ENCODE measurements at places on chromosomes 12 and 14.
A peak's percentile ranks its signal among the peaks of the same experiment; 100 is the strongest.

- no peak for DNase-seq
Observed at GRCh38 chr12:115259968-115260747, 576.2 kb upstream of the TBX3 start.

GRCh38 chr12:1795221-1795784 lies 25.1 kb upstream of the LRTM2 start:
- DNase-seq = no peak

GRCh38 chr12:48334808-48335207 lies 15.9 kb downstream of the ZNF641 start:
- DNase-seq = peak; percentile 40

- DNase-seq = no peak
Observed at GRCh38 chr14:100088226-100088625, 23.0 kb downstream of the EVL start.

GRCh38 chr12:58728397-58728796 lies 191.9 kb downstream of the LRIG3 start:
- DNase-seq = no peak

DNA sequence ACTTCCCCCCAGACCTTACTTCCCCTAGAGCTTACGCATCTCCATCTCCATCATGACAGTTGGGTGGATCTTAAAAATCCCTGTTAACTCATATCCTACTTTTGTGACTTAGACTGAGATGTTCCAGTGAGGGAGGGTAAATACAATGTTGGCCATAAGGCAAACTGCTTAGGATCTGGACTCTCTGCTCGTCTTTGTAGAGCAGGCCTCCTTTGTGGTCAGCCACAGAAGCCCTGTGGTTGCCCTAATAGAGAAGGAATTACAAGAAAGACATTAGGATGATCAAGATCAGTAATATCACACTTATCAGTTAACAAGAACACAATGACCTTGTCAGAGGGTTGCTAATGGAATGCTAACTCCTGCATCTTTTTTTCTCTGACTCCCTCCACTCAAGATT lies 52.0 kb downstream of the TMEM132C start:
- DNase-seq = no peak

GRCh38 chr12:26783131-26783526 lies 49.9 kb downstream of the ITPR2 start:
- no peak for DNase-seq

GRCh38 chr12:130953771-130954543 lies at the start of gene ADGRD1:
ADGRD1 (plus strand) TSS chr12:130953907; CDS start chr12:130954466, 559 bp downstream.
- DNase-seq = no peak

- no peak for DNase-seq
Observed at GRCh38 chr12:113612793-113613192, 141.1 kb upstream of the LHX5 start.

DNA sequence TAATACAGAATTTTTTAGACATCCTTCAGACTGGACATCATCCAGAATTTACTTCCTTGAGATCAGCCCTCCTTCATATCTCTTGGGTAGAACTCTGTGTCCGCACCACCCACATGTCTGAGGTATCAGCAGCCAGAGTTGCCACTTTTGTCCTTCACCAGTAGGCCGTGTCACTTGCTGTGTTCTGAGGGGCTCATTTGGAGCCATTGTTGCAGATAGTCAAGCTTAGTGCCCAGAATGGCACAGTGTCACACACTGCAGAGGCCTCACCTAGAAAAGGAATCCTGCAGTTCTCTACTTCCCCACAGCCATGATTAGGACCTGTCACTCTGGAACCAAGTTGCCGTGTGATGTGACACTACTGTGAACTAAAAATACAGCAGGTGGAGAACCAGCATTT lies 36.9 kb upstream of the KCNK13 start:
- no peak for DNase-seq

All from Karpas-422 (cell line).